Activated naive CD8-positive, alpha-beta T cell treated with anti-CD3 and anti-CD28 coated beads, Interleukin-2, amount 50 U/mL, for 24 hours (primary cell): ENCODE measurements at places on chromosomes 3 and 15.

DNA sequence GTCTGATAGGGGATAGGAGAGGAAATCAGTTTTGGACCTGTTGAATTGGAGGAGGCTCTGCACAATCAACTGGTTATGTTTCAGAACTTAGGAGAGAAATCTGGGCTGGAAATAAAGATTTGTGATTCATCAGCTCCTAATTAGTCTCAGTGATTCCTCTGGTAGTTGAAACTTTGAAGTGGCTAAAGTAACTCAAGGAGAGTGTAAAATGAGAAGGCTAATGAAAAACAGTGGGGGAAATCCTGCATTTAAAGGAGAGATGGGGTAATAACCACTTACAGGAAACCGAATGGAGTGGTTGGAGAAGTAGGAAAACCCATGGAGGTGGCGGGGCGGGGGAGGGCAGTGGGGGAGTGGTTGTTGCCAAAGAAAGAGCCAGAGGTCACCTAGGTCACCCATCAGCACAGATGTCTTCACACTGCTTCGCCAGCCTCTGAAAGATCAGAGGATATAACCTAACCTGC is 32.6 kb downstream of the MAP2K5 start:
- H3K27me3 ChIP-seq = no peaks in the 10 kb centered on the region
- H3K27ac ChIP-seq = no peak overlapping the region
- peaks cover 5% of the 10 kb centered on the region for H3K36me3 ChIP-seq
- peaks cover 7% of the 10 kb centered on the region for H3K4me1 ChIP-seq
- no peak overlapping the region for H3K4me3 ChIP-seq

- no peaks in the 10 kb centered on the region for H3K27me3 ChIP-seq
- no peaks in the 10 kb centered on the region for H3K4me1 ChIP-seq
- no peak for DNase-seq
- no peaks in the 10 kb centered on the region for H3K36me3 ChIP-seq
- no peak overlapping the region for H3K4me3 ChIP-seq
- H3K27ac ChIP-seq = no peak overlapping the region
These were observed 42.4 kb downstream of the CNTN6 start for GRCh38 chr3:1135194-1135593.

DNA sequence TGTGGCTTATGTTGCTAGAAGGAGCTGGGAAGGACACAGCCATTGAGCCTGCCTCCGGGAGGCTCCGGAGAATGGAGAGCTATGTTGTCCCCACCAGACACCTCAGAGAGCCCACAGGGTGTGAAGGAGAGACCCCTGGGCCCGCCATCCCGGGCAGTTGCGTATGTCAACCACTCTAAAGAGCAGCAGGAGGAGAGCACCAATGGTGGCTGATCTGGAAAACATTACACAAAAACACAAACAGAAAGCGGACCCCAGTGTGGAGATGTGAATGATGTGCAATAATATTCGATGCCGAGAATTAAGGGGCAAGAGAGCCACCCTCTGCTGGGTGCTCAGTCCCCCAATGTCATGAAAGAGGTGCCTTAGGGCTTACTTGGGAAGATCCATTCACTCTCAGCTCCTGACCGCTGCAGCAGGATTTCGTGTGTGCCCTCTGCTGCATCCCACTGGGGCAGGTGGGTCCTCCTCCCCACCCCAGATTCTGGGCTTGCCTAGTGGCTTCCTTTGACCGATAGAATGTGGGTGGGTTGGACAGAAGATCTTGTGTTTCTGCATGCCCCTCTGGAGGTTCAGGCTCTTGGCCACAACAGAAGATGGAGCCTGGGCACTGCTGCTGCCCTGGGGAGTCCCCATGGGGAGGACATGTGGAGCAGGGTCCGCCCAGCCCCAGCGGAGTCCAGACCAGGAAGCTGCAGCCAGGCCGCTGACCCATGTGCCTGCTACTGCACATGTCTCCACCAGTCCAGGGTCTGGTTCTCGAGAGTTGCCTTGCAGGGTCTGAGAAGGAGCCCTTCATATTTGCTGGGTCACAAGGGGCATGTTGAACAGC is 245.3 kb downstream of the OCA2 start:
- H3K4me3 ChIP-seq = no peak overlapping the region
- H3K27me3 ChIP-seq = no peaks in the 10 kb centered on the region
- no peak overlapping the region for H3K27ac ChIP-seq

DNA sequence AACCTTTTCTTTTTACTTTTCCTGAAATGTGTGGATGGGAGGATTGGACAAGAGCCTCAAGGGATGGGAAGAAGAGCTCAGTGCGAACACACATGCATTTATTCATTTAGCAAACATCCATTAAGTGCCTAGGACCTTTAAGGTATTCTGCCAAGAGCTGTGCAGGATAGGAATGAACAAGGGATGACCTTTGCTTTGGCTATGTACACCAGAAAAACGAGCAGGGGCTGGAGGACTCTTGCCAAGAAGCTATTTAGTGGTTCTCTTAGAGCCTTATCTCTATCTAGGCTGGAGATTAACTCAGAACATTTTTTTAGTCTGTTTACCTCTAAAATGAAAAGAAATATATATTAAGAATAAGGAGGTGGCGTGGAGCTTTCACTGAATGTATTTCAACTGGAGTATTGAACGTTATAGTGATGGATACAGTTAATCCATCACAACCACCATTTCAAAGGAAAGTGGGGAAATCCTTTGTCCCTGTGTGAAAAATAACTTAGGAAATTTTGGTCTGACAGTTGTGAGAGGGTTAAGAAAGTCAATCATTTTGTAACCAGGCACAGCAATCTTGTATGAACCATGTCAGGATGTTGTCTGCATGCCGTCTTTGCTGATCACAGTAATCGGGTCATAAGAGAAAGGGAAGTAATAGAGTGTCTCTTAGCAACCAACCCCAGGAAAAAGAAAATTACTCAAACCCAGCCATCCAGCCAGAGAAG is 279.0 kb downstream of the LPP start:
- peak overlapping the region; percentile 67 for H3K4me3 ChIP-seq
- peaks cover 4% of the 10 kb centered on the region for H3K36me3 ChIP-seq
- no peaks in the 10 kb centered on the region for H3K27me3 ChIP-seq
- peak overlapping the region; percentile 79 for H3K27ac ChIP-seq
- no peak for DNase-seq

GRCh38 chr3:16085884-16086608 is 88.4 kb upstream of the GALNT15 start:
- H3K27me3 ChIP-seq = peaks cover 2% of the 10 kb centered on the region
- H3K27ac ChIP-seq = no peak overlapping the region
- DNase-seq = no peak
- no peaks in the 10 kb centered on the region for H3K4me1 ChIP-seq
- H3K36me3 ChIP-seq = peaks cover 5% of the 10 kb centered on the region
- no peak overlapping the region for H3K4me3 ChIP-seq

DNA sequence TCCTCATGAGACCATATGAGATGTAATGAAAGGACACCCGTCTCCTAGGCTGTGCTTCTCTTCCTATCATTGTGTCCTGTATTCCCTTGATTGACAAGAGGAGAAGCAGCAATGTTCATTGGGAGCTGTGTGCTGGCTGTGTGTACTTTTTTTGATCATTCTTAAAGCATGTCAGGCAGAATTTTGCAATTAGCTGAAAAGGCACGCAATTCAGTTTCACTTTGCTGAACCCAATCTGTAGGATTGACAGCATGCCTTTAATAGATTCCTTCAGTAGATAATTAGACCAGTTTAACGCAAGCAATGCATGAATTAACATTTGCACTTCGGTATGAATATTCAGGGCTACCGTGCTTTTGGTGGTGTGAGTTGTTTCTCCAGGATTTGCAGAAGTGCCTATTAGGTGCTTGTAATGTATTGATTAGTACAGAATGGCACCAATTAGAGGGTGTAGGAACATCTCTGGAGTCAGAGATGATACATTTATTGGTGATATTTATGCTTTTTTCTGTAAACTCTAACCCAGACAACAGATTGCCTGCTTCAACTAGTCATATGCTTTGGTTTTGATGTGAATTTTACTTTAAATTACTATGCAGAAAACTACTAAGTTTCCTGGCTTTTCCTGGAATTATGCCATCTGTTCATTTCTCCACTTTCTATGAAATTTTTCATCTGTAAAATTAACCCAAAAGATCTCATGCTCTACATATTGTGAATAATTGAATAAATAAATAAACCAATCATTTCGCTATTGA is 114.3 kb downstream of the NSUN3 start:
- no peak overlapping the region for H3K4me3 ChIP-seq
- DNase-seq = no peak
- no peak overlapping the region for H3K27ac ChIP-seq
- H3K36me3 ChIP-seq = no peaks in the 10 kb centered on the region
- H3K4me1 ChIP-seq = no peaks in the 10 kb centered on the region
- peaks cover 3% of the 10 kb centered on the region for H3K27me3 ChIP-seq

- no peaks in the 10 kb centered on the region for H3K36me3 ChIP-seq
- peak overlapping the region; percentile 43 for H3K27ac ChIP-seq
- peak; percentile 26 for DNase-seq
- peaks cover 24% of the 10 kb centered on the region for H3K27me3 ChIP-seq
These were observed 123.0 kb upstream of the SPRED1 start for GRCh38 chr15:38129531-38130204.

GRCh38 chr3:42067326-42067725 is 23.8 kb upstream of the TRAK1 start:
- no peak overlapping the region for H3K4me3 ChIP-seq
- no peak for DNase-seq
- no peaks in the 10 kb centered on the region for H3K36me3 ChIP-seq
- peak overlapping the region; percentile 49 for H3K27ac ChIP-seq
- peaks cover 42% of the 10 kb centered on the region for H3K4me1 ChIP-seq

- no peaks in the 10 kb centered on the region for H3K4me1 ChIP-seq
- no peak overlapping the region for H3K27ac ChIP-seq
- H3K4me3 ChIP-seq = no peak overlapping the region
- no peak for DNase-seq
These were observed 64.7 kb upstream of the CCDC39 start for GRCh38 chr3:180743813-180744590.

DNA sequence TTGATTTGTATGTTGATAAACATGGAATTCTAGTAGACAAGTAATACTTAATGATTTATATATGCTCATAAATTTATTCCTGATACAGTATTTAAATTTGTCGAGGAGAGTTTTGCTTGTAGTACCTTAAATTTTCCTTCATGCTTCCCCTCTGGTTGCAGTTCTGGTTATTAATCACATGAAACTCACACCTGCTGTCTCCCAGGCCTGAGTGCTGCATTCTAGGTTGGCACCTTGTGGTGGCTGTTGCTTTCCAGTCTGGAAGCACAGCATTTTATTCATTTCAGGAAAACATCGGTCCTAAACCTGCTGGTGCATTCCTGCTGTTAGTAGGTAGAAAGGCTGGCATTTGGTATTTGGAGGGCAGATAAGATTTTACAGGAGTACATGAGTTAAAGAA is 44.9 kb downstream of the ATP1B3 start:
- H3K27ac ChIP-seq = no peak overlapping the region
- no peaks in the 10 kb centered on the region for H3K27me3 ChIP-seq
- peaks cover 50% of the 10 kb centered on the region for H3K36me3 ChIP-seq
- H3K4me3 ChIP-seq = no peak overlapping the region
- DNase-seq = no peak

DNA sequence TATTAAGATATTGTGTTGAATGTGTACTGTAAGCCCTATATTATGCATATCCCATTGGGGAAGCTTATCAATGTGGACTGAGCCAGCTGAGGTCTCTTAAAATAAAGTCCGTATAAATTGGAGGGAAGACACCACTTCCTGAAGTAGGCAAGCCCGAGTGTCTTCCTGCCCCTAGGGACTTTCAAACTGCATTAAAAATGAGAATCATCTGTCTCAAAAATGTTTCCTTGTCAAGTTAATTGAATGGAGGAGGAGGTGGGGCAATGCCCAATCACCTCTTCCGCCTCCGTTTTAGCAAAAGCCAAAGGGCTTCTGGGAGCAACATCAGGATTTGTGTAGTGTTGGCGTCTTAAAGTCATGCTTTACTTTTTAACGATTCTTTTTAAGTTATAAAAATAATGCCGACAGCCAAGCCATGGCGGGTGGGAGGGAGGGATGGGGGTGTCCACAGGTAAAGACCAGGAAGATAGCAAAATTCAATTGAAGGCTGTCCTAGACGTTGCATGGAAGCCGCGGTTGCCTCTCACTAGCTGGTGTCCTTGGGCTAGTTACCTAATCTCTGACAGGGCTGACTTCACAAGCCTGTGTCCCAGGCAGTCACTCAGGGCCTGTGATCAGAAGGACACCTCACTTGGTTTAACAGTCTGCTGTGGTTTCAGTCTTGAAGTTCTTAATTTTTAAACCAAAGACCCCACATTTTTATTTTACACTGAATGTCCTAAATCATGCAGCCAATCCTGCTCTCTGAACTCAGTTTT is 524.9 kb upstream of the PROK2 start:
- no peak for DNase-seq
- no peak overlapping the region for H3K4me3 ChIP-seq
- H3K27ac ChIP-seq = peak overlapping the region; percentile 53
- H3K27me3 ChIP-seq = no peaks in the 10 kb centered on the region

GRCh38 chr3:152909180-152909883 is 74.4 kb downstream of the P2RY1 start:
- no peak for DNase-seq
- H3K27ac ChIP-seq = no peak overlapping the region

GRCh38 chr3:71413572-71413971 is 170.0 kb downstream of the FOXP1 start:
- no peak overlapping the region for H3K27ac ChIP-seq
- no peak for DNase-seq
- H3K4me3 ChIP-seq = no peak overlapping the region
- peaks cover 88% of the 10 kb centered on the region for H3K4me1 ChIP-seq
- no peaks in the 10 kb centered on the region for H3K27me3 ChIP-seq
- H3K36me3 ChIP-seq = no peaks in the 10 kb centered on the region

- H3K27ac ChIP-seq = peak overlapping the region; percentile 36
- DNase-seq = no peak
- H3K4me1 ChIP-seq = no peaks in the 10 kb centered on the region
- no peaks in the 10 kb centered on the region for H3K36me3 ChIP-seq
These were observed 6.5 kb downstream of the PLXNB1 start for GRCh38 chr3:48423241-48423882.

GRCh38 chr15:73711526-73711925 is 27.3 kb downstream of the CD276 start:
- no peak overlapping the region for H3K4me3 ChIP-seq
- H3K4me1 ChIP-seq = no peaks in the 10 kb centered on the region
- H3K27ac ChIP-seq = no peak overlapping the region
- DNase-seq = no peak
- H3K27me3 ChIP-seq = peaks cover 2% of the 10 kb centered on the region

- H3K4me1 ChIP-seq = no peaks in the 10 kb centered on the region
- no peak overlapping the region for H3K4me3 ChIP-seq
- no peaks in the 10 kb centered on the region for H3K27me3 ChIP-seq
These were observed 263.5 kb downstream of the ZNF385D start for GRCh38 chr3:21487520-21487919.

GRCh38 chr3:7576071-7576470 is 715.2 kb downstream of the GRM7 start:
- DNase-seq = no peak
- no peaks in the 10 kb centered on the region for H3K4me1 ChIP-seq
- no peak overlapping the region for H3K4me3 ChIP-seq
